ENCODE measurements at places on chromosomes 1 and 21.

- DNase-seq, result no peak
Observed at GRCh38 chr1:205376739-205377138, 20.0 kb upstream of the KLHDC8A start.

DNA sequence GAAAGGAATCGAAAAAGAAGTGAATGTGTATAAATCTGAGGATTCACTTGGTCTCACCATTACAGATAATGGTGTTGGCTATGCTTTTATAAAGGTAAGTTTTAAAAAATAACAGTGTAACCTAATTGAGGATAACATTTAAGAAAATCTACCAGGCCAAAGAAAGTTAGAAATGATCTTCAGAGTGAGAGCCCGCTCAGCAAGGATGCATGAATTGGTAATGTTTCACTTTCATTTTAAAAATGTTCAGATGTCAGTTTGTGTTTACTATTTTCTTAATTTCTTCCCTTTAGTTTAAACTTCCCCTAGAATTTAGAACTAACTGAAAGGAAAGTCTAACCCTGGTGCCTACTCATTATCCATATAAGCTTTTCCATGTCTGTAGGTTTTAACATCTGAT is 35.0 kb downstream of the GIPC2 start:
- DNase-seq, result no peak

DNA sequence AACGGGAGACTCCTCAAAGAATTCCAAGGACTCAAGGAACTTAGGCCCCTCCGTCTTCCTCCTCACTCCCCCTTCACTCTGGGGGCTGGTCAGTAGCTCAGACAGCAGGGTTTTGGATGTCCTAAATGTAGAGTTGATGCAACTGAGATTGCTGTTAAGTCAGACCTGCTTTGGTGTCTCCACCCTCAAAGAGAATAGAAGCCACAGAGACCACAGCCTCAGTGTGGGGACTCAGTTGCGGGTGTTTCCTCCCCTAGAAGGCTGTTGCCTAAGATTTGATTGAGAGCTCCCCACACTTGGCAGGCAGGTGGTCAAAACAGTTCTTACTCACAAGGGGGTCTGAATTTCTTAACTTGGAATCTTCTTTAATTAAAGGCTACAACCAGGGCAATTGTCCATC is 7.6 kb downstream of the MAN1C1 start:
- no peak for DNase-seq

- no peak for DNase-seq
Observed at GRCh38 chr1:60367532-60367931, 294.0 kb upstream of the C1orf87 start.

- DNase-seq, result no peak
Observed at GRCh38 chr21:43034101-43034500, 41.5 kb downstream of the CBS start.

- DNase-seq, result peak; percentile 78
Observed at GRCh38 chr1:205488074-205488723, 16.3 kb upstream of the CDK18 start.

DNA sequence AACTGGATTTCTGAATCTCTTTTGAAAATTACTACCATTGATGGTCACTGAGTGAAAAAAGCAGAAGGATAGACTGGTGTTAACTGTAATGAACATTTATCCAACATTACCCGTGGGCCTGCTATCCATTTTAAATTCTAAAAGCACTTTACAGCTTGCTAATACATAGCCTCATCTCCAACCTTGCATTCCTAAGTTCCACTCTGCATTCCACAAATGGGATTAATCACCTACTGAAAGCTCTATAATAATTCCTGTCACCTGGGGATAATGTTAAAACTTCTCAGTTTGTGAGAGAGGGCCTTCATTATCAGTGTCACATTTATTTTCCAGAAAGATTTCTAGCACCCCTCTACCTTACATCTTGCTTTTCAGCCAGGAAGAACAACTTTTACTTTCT is 38.2 kb downstream of the PTPRC start:
- peak; percentile 21 for DNase-seq

DNA sequence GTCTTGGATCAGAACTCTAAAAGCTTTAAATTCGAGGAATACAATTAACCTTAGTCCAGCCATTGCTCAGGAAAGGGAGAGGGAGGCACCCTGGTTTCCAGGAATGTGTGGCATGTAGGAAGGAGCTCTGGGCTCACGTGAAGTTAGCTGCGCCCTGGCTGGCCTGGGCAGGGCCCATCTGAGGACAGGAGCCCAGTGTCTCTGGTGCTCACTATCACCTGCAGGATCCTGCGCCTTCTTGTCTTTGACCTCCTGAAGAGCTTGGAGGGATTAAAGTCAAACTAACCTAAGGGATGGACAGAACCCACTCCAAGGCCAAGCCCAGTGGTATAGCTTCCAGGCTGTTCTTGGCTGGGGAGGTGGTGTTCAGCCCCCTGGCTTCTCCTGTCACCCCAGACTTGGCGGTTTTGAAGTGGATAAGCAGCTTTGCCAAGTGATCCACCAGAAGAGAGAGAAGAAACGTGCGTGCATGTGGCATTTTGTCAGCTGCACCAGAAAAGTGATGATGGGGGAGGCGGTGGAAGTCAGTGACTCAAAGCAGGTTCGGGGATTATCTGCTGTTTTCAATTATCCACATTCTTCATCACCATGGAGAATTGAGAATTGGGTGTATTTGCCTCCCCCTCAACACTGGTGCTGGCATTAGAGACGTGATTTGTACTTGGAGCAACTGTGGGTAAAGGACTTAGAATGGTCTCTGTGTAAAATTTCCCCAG is 11.9 kb upstream of the KCNN3 start:
- no peak for DNase-seq

DNA sequence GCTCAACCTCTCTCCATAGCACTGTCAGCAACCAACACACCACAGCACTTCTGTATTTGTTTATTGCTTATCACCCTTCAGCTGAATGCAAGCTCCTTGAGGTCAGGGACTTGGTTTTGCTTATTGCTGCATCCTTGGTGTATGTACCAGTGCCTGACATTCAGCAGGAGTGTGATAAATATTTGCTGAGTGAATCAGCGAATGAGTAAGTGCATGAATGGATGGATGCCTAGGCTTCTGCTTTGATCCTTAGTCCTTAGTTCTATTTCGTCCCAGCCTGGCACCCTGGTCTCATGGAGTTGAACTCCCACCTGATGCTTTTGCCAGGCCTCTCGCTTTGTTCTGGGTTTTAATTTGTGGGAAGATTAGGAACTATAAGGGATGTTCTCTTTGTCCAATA is 88.2 kb downstream of the ZSCAN20 start:
- DNase-seq, result peak; percentile 1

- DNase-seq, result peak; percentile 74
Observed at GRCh38 chr21:36065497-36066036, 4.3 kb upstream of the CBR1 start.

DNA sequence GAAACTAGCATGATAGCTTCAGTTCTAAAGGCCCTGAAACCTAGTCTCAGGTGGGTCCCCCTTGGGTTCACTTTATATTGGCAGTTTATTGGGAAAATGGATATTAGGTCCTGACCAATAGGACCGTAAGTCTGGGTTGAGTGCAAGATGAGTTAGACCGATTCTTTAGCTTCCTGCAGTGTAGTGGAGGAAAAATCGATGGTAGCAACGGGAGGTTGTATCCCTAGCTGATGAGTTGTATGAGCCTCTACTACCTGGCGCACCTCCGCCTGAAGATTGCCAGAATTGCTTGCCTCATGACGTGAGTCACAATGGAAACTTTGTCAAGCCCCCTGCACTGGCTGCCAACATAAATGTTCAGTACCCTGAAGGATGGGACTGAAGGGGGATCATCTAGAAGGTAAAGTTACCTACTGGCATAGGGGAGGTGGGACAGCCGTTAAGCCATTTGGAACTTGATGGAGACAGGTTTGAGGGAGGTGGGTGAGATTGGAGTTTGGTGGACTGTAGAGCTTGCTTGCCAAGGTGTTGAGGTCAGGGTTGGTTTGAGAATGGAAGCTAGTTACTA is 3.9 kb downstream of the RCC1 start:
- DNase-seq, result peak; percentile 38

All from choroid plexus epithelial cell (primary cell).